ENCODE measurements at places on chromosomes 13 and 19.

DNA sequence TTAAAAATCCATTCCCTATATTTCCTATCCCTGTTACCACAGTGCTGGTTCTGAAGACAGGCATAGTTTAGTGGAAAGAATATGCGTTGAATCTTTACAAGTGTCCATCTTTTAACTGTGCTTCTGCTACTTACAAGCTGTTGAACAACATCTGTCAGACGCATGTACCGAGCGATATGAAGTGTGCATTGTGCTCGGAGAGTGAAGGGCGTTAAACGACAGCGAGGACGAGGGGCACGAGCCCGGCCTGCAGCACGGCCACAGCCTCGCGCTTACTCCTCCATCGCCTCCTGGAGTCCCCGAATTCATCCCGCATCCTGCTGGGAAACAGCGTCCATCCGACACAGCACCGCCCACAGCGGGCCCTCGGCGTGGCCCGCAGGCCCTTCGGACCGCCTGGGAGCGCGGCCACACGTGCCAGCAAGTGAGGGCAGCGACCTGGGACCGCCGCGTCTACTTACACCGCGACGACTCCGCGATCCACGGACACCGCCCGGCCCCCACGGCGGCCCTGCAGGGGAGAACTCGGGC is 514 bp downstream of the PCID2 start:
- DNase-seq = no peak

GRCh38 chr19:10683064-10683426 is 18.2 kb upstream of the QTRT1 start:
- no peak for DNase-seq

GRCh38 chr13:89163096-89163495 is 1491.9 kb downstream of the SLITRK5 start:
- DNase-seq = no peak

DNA sequence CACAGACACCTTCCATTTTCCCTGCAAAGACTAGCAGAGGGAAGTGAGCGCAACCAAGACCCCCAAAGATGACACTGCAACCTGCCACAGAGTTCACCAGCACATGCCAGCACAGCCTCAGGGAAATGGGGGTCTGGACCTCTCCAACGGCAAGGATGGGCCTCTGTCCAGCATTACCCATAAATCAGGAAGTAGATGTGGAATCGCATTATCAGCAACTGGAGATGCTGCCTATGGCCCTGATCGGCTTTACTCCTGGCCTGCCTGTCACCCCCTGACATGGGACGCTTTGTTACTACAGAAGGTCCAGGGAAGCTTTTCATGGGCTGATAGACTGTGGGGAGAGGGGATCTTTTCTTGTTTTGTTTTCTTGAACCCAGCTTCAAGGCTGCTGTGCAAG is 41.4 kb upstream of the POU2F2 start:
- no peak for DNase-seq

- peak; percentile 58 for DNase-seq
Observed at GRCh38 chr19:49643466-49643865, 1.5 kb downstream of the SCAF1 start.

DNA sequence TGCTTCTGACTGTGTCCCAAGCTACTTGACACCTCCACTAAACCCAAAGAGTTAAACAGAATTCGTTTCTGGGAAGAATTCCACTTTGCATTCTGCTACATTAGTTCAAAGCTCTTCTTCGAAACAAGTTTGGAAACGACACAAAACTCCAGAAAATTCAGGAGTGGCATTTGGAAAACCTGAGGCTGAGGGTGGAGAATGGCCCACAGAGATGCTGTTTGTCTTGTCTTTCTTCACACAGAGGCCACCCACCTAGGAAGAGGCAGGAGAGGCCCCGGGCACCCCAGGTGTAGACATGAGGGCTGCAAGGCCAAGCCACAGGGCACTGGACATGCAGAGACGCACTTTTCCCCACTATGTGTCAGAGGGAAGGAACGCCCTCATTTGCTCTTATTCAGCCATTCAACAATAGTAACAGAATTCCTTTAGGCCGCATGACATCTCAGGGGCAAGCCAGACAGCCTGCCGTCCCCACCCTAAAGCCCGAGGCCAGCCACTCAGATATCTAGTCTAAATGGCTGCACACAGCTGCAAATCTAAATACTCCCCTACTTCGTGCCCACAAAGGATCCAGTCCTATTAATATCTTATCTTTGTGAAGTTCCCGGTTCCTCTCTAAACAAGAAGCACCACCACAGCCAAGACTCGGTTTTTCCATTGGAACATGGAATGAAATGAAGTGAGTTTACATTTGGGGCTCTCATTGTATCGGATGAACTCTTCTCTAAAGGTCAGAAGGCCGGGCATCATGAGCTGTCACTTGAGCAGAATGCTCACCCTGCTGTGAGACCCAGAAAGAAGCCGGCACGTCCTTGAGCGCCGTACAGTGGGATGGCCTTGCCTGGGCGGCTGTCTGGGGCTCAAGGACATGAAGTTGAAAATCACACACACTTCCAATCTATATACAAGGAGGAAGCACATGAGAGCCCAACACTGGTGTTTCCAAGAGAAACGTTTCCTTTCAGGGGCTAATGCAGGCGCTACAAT is 19.8 kb downstream of the COL4A1 start:
- DNase-seq = no peak

DNA sequence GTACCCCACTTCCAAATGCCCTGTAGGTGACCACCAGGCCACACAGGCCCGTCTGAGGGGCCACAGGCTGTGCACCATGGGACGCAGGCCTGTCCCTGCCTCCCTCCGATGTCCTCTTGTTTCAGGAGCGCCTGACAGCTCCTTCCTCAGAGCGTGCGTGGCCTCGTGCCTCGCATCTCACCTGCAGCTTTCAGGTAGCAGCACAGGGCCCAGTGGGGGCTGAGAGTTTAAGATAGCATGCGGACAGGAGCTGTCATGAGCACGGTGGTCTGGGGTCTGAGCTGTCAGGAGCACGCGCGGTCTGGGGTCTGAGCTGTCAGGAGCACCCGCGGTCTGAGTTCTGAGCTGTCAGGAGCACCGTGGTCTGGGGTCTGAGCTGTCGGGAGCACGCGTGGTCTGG is 40.1 kb downstream of the GAS6 start:
- DNase-seq = no peak

DNA sequence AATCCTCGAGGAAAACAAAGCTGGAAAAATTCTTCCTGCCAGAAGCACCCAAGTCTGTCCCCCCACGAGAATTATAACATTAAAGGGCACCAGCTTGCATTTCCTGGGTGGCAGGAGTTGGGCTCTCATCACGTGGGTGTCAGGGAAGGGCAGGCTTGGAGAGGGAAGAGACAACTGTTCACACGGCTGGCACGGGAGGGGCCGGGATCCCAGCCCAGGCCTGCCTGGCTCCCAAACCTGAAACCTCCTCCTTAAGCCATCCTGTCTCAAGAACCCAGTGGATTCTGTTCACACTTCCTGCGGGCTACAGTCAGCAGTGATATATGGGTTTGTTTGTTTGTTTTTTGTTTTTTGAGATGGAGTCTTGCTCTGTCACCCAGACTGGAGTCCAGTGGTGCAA is 12.2 kb downstream of the GRIK5 start:
- no peak for DNase-seq

DNA sequence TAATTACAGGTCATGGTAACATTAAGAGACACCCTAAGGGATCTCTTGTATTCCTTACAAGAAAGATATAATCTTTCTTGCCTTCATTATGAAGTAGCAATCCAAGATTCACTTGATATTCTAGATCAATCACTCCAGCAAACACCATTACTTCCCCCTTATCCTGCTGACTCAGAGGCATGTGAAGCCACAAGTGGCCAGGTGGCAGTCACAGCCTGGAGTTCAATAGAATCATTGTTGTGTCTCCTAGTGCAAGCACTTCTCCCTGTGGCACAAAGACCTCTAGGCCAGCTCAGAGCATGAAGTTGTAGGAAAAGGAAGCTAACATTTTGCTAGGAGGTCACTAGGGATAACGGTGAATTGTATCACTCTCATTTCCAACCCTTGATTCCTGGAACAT is 864.3 kb upstream of the ATXN8OS start:
- no peak for DNase-seq

- no peak for DNase-seq
Observed at GRCh38 chr13:28410096-28410495, 84.8 kb downstream of the FLT1 start.

DNA sequence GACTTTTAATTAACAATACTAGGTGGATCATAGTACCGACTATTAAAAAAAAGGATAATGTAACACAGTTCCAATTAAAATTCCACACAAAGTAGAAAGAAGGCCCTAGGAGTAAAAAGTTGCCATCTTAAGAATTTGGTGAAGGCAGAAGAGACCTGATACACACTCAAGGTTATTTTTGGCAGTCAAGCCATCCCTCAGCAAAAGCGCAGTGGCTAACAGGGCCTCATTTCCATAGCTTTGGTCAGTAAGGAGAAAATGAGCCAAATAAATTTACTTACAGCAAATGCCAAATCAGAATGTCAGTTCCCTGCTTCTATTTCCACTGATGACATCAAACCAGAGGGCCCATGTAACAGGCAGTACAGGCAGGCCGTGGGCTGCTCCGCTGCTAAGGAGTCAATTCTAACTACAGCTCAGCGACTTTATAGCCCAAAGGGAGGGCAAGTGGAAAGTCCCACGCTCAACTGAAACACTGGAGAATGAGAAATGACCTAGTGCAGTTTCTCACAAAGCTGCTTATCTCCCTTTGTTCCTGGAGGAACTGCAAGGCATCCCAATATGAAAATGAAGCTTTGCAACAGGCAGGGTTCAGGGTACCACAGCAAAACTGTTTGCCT is 6.3 kb downstream of the ARGLU1 start:
- peak; percentile 58 for DNase-seq

- DNase-seq = no peak
Observed at GRCh38 chr19:5667751-5668271, 12.5 kb downstream of the MICOS13 start.

GRCh38 chr13:21742096-21742495 is 71.2 kb downstream of the FGF9 start:
- no peak for DNase-seq

- DNase-seq = no peak
Observed at GRCh38 chr19:5615756-5616327, 6.7 kb downstream of the SAFB2 start.

GRCh38 chr19:6246174-6247006 is 33.4 kb downstream of the MLLT1 start:
- no peak for DNase-seq

DNA sequence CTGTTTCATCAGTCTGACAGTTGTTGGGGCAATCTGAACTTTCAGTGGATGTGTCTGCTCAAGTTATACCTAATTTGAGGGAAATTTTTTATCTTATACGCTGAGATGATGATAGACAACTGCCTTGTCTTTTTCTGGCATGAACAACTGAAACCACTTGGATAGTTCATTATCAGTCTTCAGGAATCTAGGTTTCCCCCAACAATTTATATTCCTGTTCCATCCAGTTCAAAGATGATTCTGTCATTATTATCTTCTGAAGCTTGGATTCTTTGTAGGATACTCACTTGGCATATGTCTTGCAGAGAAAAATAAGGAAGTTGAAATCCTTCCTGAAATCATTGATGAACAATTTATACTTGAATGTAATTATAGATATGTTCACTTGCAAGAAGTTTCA is 193.7 kb downstream of the LMO7 start:
- DNase-seq = no peak

- no peak for DNase-seq
Observed at GRCh38 chr13:34044660-34045080, 226.7 kb downstream of the RFC3 start.
